Right lung (tissue), 10 donors: ENCODE measurements at places on chromosomes 3 and 15. TPM values are rescaled to one million over a fixed set of nuclear protein-coding genes. Genes with fewer than 3 reads are reported as not detected.

CCDC191 gene
- 15.6 TPM for polyA plus RNA-seq

BCL2A1 gene
- polyA plus RNA-seq = 0.80 TPM

DNA sequence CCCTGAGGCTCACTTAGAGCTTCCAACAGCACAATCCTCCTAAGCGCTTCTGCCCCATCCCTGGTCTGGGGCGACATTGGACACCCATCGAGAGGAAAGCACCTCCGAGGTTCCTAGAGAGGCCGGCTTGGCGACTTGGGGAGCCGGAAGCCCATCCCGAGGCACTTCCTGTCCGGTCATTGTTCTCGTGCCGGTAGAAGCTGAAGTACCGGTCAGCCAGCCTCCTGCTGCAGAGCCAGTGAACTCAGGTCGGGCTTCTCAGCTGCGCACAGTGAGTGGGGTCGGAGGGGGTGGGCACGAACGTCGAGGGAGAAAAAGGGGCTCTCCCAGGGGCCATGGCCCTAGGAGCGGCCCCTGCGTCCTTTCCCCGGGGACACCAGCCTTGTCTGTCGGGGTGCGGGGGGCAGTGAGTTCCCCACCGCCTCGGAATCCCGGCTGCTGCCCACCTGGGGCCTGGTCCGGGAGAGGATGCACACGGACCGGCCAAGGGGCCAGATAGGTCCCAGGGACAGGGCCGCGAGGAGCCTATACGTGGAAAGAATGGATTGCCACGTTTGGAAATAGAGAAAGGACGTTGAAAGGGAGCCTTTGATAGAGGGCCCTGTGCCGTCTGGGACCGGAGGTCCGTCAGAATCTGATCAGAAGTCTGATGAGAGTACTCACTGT lies at the start of gene ZNF35:
Gene ZNF35, plus strand, starts transcription at position 169 of the 666 bp plus-strand sequence. CDS start 2,336 bp downstream, outside the sequence.
- peak; percentile 65 for DNase-seq

DNA sequence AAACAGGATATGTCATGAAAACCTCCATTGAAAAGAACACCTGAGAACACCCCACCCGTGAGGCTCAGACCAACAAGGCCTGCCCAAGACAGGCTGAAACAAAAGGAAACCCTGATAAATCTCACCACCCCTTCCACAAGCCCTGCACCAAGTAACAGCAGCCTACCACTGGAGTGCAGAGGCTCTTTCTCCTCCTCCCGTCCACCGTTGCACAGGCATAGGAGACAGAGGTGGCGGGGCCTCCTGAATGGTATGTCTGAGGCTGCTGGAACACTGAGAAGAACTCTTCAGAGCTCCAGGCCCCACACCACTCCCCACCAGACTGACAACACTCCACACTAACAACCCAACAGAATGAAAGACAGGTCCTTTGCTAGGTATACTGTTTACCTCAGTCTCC lies 21.4 kb downstream of the CHDH start:
- DNase-seq = no peak

CALML4 gene
- polyA plus RNA-seq = 16.2 TPM

- DNase-seq = no peak
Measured at GRCh38 chr3:172367205-172368105, 80.8 kb downstream of the GHSR start.

DNA sequence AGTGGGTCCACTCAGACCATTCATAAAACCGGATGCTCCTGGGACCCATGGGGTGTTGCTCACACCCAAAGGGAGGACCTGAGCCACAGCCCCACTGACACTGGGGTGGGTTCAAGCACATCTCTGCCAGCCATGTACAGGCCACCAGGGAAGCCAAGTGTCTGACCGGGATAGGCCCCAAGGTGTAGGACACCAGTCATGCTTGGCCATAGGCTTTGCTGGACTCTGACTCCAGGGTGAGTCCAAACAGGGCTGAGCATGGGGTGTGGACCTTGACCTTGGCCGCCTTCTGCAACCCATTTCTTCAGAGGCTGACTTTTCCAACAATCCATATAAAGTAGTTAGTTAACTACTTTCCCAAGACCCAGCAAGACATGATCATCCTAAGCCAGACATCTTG lies 31.4 kb upstream of the DUSP7 start:
- no peak for DNase-seq
